ENCODE measurements at places on chromosomes 4 and X.

- DNase-seq, result peak; percentile 6
Observed at GRCh38 chrX:47751670-47752069, 85.0 kb upstream of the ZNF81 start.

GRCh38 chrX:9465380-9466123 lies 694 bp downstream of the TBL1X start:
- no peak for DNase-seq

DNA sequence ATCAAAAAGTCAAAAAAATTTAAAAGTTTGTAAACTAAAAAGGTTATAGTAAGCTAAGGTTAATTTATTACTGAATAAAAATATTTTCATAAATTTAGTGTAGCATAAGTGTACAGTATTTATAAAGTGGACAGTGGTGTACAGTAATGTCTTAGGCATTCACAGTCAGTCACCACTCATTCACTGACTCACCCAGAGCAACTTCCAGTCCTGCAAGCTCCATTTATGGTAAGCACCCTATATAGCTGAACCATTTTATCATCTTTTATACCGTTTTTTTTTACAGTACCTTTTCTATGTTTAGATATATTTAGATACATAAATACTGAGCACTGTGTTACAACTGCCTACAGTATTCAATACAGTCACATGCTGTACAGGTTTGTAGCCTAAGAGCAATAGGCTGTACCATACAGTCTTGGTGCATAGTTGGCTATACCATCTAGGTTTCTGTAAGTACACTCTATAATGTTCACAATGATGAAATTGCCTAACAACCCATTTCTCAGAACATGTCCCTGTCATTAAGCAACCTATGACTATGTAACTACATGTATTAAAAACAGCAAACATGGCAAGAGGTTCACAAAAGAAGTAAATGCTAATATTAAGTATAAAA lies 18.6 kb downstream of the ACSL4 start:
- DNase-seq, result no peak

- no peak for DNase-seq
Observed at GRCh38 chrX:21873063-21873775, 17.4 kb downstream of the YY2 start.

- DNase-seq, result no peak
Observed at GRCh38 chr4:147110473-147111367, 165.1 kb upstream of the TTC29 start.

GRCh38 chr4:31084806-31085416 lies 364.7 kb downstream of the PCDH7 start:
- no peak for DNase-seq

- DNase-seq, result no peak
Observed at GRCh38 chr4:138405934-138406567, 163.9 kb upstream of the SLC7A11 start.

GRCh38 chrX:102765809-102766208 lies 45.3 kb downstream of the GPRASP3 start:
- DNase-seq, result no peak

- no peak for DNase-seq
Observed at GRCh38 chrX:97446298-97446882, 562.7 kb downstream of the RPA4 start.

DNA sequence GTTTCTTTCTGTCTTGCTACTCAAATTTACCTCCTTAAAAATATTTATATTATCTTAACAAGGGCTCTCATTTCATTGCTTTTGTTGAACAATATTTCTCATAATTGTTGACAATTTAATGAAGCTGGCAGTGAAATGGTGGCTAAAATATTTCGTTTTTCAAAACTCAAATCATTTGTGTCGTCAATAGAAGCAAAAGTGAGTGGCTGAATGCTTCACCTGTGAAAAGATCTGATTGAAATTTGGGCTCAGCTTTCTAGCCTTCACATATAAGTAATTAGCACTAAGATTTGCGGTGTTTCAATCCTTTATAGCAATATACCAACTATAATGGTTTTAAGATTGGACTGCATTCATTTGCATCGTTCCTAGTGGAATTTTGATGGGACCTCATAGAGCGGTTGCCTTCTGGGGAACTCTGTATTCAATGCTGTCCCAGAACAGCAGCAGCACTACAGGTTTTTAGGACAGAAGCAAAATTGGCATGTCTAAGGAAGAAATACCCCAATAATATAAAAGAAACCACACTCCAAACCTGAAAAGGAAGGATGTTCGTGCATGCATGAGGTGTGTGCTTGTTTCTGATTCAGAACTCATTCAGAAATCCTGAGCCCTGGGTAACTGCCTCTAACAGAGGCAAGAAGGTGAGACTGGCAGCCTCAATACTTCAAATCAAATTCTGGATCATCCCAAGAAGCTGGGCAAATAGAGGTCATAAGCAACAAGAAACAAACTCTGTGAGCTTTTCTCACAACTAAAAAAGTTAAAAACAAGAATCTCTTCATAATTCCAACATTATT lies 2.5 kb downstream of the CXCL1 start:
- DNase-seq, result no peak

- DNase-seq, result no peak
Observed at GRCh38 chrX:111259559-111259958, 10.7 kb downstream of the CAPN6 start.

DNA sequence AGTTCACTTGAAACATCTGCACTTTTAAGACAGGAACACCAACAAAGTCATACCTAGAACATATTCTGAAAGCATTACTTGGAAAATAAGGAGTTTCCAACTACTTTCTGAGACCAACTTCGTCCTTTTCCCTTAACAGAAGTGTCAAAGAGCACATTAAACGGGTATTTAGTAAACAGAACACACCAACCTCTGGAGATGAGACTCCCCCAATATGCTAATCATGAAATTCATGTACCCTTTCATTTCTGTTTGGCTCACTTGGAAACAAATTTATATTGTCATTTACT lies 69.2 kb downstream of the NOCT start:
- no peak for DNase-seq

- DNase-seq, result no peak
Observed at GRCh38 chr4:78056265-78057129, 626 bp upstream of the FRAS1 start.

DNA sequence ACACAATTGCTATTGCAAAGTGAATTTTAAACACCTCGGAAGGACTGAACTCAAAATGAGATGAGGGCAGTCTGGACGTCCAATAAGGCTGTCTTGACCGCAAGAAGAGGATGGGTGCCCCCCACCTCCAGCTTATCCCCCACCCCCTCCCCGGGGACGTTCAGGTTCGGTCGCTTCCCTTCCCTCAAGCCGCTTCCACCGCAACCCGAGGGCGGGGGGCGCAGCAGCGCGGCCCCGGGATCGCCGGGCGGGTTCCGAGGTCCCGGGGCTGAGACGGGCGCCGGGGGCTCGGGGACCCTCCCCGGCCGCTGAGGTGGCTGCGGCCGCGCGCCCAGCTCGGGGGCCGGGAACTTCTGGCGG lies 480 bp downstream of the USP46 start:
- DNase-seq, result no peak

DNA sequence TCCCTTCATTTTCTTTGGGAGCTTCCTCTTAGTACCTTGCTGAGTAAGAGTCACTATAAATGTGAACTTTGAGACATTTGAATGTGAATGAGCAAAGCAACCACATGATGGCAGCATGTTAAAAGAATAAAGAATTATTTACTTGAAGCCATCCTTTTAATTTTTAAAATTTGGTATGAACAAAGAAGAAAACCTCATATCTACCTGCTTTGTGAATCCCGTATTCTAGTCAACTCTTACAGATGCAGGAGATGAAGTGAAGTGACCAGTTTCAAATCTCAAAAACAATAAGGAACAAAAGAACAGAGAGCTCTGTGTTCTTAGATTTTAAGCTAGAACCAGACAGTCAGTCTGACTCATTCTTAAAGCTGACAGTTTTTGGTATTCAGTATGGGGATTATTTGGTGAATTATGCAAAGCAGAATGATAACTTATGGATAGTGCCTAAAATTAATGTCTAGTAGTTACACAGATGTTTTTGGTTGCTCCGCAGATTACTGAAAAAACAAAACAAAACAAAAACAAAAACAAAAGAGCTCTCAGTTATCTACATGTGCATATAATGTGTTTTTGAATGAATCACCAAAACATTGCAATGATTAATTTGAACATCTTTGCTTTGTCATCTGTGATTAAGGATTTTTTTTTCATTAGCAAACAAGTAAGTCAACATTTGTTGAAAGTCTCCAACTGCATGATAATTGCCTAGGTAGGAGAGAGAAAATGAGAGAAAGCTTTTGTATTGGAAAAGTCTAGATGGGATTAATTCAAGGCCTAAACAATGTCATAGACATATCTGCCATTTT lies 48.2 kb upstream of the H2AZ1 start:
- DNase-seq, result no peak

GRCh38 chr4:5747738-5748375 lies 36.9 kb downstream of the EVC start:
- DNase-seq, result no peak

GRCh38 chr4:37073226-37073840 lies 171.2 kb upstream of the NWD2 start:
- DNase-seq, result no peak

DNA sequence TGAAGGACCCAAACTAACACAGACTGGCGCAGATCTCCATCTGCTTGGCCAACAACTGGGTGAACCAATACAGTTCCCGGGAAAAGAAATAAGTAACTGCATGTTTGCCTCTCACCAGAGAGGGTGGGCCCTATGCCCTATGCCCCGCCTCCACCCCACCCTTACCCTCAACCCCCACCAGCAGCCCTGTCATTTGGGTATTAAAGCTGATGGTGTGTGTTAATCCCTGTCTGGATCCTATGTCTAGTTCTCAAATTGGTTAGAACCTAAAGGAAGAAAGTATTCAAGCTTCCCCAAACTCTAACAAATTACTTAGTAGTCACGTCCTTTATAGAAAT lies 19.0 kb downstream of the SMPX start:
- DNase-seq, result no peak

GRCh38 chr4:88029556-88029955 lies 22.1 kb downstream of the PKD2 start:
- no peak for DNase-seq

DNA sequence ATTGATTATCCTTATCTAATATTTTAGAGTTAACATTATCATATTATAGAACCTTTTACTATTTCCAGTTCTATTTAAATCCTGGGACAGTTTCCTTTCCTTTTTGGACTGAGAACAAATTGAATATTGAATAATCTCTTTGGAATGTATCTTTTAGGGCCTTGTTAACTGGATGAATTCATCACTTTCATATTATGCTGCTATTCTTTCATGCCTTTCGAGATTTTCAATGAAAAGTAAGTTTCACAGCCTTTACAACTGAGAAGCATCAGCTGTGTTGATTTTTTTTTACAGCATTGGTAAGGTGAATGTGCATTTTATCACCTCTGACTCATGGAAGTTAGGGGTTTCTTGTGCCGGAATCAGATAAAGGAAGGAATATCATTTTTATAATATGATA lies 39.6 kb downstream of the PDLIM5 start:
- no peak for DNase-seq

- no peak for DNase-seq
Observed at GRCh38 chr4:54192811-54193210, 36.3 kb upstream of the PDGFRA start.

GRCh38 chr4:82898322-82899243 lies 2.0 kb upstream of the THAP9 start:
- no peak for DNase-seq

DNA sequence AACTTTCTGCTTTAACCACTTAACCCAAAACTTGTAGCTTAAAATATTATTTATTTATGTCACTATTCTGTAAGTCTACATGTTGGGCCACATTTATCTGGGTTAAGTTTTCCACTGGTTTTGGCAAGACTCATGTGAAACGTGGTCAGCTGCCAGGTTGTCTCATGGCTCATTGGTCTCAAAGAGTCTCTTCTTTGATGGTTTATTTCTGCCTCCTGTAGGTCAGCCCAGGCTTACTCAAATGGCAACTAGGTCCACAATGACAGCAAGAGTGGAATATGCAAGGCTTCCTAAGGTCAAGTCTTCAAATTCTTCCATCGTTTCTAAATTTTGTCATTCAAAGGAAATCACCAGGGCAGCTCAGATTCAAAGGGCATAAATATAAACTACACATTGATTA lies 828.7 kb downstream of the PCDH7 start:
- DNase-seq, result no peak

GRCh38 chrX:110032534-110033147 lies 29.7 kb downstream of the TMEM164 start:
- no peak for DNase-seq

- no peak for DNase-seq
Observed at GRCh38 chr4:15151033-15151432, 148.8 kb downstream of the CPEB2 start.

- no peak for DNase-seq
Observed at GRCh38 chr4:161816958-161817357, 346.8 kb downstream of the FSTL5 start.

GRCh38 chr4:112942077-112942476 lies 107.4 kb upstream of the ANK2 start:
- no peak for DNase-seq

DNA sequence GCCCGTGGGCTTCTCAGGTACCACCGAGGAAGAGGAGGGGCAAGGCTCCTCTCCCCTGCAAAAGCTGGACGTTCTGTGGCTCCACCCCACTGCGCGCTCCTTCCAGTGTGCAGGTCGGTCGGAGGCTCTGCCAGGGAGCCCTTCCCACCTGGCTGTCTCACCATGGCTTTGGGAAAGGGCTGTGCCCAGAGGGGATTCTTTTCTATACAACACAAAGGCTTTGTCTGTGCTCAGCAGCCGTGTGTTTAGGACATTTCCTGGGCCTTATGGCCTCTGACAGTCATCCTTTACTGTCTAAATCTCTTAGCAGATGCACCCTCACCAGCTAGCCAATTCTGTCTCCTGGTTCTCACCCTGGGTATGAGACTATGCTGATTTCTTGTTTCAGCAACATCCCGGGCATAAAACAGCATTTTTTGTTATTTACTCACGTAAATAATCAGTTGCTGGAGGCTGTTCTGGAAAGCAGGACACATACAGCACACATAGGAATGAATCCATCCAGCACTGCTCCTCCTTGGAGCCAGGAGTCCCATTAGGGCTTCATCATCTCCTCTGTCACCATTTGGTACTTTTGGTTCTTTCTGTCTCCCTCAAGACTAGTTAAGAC lies 20.4 kb upstream of the ATXN3L start:
- DNase-seq, result no peak

DNA sequence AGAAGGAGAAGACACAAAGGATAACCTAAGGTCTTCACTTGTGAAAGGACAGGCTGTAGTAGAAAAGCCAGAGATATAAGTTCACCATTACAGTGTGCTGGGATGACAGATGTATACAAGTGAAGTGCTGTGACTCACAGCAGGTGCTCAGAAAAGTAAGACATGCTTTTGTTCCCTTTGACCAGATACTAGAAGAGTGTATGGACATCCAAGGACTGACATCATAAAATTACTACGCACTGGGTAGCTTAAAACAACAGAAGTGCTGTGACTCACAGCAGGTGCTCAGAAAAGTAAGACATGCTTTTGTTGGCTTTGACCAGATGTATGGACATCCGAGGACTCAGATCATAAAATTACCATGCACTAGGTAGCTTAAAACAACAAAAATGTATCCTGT lies 61.6 kb upstream of the BTC start:
- DNase-seq, result no peak

- DNase-seq, result no peak
Observed at GRCh38 chr4:52094376-52095145, 43.5 kb downstream of the SPATA18 start.

Measured in stimulated activated CD4-positive, alpha-beta T cell treated with anti-CD3 and anti-CD28 coated beads, Interleukin-15, amount 100 ng/mL, for 1 hour (primary cell).